ENCODE measurements at places on chromosomes 1 and 21. TPM values are rescaled to one million over a fixed set of nuclear protein-coding genes. Genes with fewer than 3 reads are reported as not detected.

Gene NR5A2
- total RNA-seq = 0.29 TPM

Gene PTGFR
- 39.9 TPM for total RNA-seq

Gene TEX38
- not detected for total RNA-seq

Gene BCL2L15
- not detected for total RNA-seq

Gene GUCA2A
- not detected for total RNA-seq

Gene TMCC2
- 0.48 TPM for total RNA-seq

Gene ALG6
- 15.3 TPM for total RNA-seq

Gene ITLN2
- not detected for total RNA-seq

Gene FAM110D
- total RNA-seq = not detected

Gene XCL1
- total RNA-seq = not detected

Gene PTPN22
- 0.59 TPM for total RNA-seq

Gene WDR64
- total RNA-seq = not detected

Gene CYP4X1
- total RNA-seq = 0.36 TPM

All from RPMI7951 (cell line).